ENCODE measurements at places on chromosomes 6 and 20.

DNA sequence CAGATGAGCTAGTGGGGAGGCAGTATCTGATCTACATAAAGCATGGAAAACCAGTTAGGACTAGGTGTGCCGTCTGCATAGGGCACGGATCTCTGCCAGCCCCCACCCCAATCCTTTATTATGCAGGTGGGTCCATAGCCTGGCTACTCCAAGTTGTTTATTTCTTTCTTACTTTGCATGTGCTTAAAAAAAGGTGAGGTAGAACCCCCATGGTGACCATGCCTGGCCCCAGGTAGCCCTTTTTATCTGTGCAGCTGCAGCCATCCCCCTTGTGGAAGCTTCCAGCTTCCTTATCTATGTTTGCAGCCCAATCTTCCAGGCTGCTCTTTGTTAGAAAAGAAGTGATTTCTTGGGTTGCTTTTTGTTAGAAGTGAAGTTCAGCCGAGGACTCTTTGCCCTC lies 9.0 kb upstream of the TREM2 start:
- no peak for DNase-seq

DNA sequence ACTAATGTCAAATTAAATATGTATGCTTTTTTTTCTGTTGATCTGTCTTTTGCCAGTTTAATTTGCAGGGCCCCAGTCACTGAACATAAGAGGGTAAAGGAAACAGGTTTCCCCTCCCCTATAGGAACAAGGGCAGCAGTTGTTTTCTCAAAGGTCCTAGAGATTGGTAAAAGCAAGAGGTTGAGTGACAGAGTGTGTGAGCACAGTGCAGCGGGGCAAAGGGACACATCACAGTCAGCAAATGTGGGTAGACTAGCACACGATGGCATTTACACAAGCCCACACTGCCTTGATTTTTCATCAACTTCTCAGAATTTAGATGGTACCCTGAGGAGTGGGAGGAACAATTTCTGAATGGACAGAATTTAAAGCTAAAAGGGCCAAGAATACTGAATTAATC lies 138.7 kb upstream of the MYLIP start:
- no peak for DNase-seq

GRCh38 chr6:144953552-144954240 lies 668.6 kb downstream of the UTRN start:
- no peak for DNase-seq

DNA sequence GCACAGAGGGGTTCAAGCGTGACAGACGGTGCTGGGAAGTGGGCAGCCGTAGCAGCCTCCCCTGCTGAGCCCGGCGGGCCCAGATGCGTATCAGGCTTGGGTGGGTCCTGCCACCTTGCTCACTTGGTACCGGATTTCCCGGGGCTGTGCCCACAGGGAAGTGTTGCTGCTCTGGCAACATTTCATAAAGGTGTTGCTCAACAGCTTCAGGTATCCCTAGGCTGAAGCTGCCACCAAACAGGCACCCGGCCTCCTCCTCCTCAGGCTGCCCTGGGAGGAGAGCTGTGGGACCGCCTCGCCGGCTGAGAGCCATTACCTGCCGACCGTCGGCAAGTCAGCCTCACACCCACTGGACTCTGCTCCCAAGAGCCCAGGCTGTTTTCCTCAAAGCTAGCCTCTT lies 11.5 kb downstream of the PSMG4 start:
- DNase-seq = no peak

DNA sequence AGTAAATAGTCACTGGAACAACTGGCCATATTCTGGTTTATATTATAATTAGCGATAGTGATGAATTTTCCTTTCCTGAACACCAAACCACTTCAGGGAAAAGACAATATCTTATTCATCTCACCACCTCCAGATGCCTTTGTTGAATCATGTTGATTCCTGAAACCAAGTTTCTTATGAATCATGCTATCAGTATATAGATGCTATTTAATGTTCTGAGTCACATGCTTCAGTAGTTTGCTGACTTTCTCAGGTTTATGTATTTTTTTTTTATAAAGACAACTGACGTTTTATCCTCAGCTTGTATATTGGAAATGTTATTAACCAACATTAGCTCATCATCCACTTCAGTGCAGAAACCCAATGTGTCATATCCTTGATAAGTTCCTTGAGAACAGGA lies 710.2 kb upstream of the POU3F2 start:
- no peak for DNase-seq

DNA sequence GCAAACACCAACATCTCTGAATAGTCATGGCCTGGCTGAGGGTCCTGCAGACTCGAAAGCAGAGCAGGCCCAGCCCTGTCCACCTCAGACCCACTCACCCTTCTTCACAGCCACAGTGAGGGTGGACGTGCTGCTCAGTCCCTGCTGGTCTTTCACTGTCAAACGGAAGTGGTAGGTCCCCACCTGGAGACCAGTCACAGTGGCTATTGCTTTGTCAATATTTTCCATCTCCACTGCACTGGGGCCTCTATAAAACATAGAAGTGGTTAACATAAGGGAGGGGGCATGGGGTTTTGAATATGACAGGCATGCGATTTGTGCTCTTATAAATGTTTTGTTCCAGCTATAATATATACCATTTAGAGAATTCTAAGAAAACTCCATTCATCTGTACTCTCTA lies 73.9 kb downstream of the ALDH5A1 start:
- DNase-seq = no peak

GRCh38 chr6:165805067-165805555 lies 142.1 kb upstream of the PDE10A start:
- DNase-seq = no peak

DNA sequence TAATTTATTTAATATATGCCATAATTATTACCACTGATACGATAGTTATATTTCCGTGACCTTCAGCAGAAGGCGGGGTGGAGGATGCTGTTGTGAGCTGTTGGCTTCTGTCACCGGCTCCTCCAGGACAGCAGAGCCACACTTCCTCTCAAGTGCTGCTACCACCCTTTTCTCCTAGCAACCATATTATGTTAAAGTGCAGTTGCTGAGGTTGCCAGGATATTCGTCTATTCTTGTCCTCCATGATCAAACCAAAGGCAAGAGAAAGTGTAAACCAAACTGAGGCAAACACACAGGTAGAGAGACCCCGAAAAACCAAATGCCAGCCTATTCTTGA lies 27.8 kb downstream of the RGS17 start:
- DNase-seq = no peak

GRCh38 chr6:35651244-35651643 lies 37.5 kb downstream of the FKBP5 start:
- DNase-seq = no peak

GRCh38 chr6:96837081-96837971 lies at the start of gene GPR63:
Gene GPR63 (minus strand): TSS chr6:96837477. CDS start chr6:96799731, 37,746 bp downstream.
- peak; percentile 80 for DNase-seq

- no peak for DNase-seq
These were observed 329.2 kb downstream of the DHX35 start for GRCh38 chr20:39291301-39291700.

DNA sequence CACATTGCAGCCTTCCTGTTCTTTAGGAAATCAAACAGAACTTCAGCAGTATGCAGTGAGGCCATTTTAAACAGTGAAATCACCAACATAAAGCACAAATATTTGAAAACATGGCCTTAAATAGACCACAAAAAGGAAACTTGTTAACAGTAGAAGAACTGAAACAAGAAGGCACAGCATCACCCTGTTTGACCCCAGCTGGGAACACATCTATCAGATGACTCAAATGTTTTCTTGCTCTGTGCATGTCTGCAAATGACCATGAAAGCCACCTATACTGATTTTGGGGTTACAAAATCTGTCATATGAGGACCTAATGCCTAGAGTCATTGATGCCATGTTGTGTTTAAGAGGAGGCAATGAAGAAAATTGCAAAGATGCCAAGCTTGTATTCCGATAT lies 123.8 kb upstream of the ADGRF1 start:
- DNase-seq = no peak

- DNase-seq = no peak
These were observed 47.7 kb upstream of the FNDC1 start for GRCh38 chr6:159121486-159121885.

DNA sequence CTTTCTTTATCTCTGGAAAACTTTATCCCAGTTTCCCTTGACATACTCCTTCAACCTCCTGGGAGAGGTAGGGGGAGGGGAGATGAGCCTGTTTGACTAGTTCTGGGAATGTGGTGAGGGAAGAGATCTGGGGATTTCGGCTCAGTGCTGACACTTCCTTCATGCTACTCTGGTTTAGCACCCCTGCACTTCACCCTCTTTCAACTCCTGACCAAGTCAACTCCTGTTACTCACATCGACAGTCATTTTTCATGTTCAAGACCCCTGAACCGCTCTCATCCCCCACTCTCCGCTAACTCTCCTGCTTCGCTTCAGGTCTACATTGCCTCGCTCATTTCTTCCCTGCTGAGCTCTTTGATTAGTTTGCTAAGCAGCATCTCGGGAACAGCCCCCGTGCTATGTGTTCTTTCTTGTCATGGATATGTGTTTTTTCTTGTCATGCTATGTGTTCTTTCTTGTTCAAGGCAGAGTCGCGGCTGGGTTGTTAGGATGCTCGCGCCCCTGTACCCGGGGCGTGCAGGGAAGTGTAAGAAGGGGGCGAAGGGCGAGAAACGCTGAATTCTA lies 16.6 kb upstream of the TRIM27 start:
- peak; percentile 58 for DNase-seq

DNA sequence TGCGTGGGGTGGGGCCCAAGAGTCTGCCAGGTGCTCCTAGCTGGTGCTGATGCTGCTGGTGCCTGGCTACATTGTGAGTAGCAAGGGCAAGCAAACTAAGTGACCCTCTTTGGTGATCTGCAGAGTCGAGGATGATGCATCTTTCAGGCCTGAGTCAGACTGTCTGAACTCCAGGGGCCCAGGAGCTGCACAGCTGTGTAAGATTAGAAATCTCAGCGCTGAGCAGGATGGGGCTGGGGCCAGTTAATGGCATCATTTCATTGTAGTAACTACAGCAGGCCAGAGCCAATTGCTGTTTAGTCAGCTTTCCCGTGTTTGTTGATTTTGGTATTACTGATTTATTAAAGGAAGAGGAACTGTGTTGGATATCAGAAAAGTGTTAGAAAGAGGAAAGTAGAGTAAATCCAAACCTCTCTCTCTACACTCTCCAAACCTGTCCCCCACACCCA lies 365.2 kb downstream of the PAX1 start:
- no peak for DNase-seq

DNA sequence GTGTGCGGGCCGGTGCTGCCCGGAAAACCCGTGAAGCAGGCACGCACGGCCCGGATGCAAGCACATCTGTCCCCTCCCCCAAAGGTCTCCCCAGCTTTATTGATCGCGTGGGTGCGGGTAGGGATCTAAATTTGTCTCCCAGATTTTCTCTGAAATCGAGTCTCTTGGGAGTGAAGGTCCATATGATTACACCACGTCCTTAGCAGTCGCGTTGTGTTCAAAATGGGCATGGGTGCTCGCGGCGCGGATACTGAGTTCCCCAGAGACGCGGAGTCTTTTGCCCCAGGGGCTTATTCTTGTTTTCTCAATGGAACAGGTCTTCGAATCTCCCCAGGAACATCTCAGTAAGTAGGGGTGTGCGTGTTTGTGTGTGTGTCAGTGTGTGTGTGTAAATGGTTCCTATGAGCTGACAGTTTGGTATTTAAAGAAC lies 2.8 kb upstream of the ZNF292 start:
- DNase-seq = no peak

DNA sequence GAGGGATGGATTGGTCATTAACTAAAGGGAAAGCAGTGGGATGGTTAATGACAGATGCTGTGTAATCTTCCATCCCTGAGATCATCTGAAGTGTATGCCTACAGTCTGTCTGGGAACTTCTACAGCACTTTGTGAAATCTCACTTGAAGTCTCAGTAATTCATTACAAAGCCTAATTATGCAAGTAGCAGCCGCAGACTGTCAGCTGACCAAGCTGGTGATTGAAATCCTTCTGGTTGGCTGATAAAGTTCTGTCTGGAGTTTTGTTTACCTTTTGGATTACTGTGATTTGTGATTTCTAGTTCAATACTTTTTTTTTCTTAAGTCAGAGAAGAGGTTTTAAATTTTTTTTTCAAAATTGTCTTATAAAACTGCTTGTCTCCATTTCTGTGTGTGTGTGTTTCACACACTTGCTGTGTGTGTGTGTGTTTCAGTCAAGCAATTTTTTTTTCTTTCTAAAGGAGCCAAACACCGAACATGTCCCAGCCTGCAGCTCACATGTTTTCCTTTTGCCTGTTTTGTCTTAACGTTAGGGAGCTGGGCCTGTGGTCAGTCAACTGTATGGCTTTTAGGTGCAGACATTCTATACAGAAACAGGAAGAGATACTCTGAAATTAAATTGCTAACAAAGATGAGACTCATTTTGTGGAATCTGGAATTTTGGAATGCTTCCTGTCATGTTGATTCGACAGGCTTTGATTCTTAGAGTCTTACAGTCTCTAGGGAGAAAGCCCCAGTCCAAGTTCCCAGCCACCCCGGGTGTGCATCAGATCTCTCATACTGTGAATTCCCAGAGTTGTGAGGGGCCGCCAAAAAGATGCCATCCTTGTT lies 28.5 kb upstream of the ADGRF4 start:
- DNase-seq = no peak

DNA sequence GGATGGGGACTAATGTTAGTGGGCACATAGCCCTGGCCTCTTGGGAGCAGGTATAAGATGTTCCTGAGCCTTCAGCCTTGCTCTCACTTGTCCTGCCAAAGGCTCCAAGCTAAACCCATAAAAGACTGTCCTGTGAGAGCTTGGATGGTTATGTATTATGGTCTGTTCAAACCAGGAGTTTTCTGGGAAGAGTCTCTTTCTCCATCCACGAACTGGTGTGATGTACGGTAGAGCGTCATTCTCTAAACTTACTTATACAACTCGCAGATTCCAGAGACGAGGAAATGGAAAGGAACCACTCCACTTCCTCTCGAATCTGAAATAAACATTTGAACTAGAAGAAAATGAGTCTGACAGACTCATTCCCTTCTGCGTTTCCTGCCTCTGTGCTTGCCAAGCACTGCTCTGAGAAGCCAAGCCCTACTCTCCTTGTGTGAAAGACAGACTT lies 5.3 kb downstream of the SOBP start:
- DNase-seq = no peak
